ENCODE measurements at places on chromosomes 5 and 9. TPM values are rescaled to one million over a fixed set of nuclear protein-coding genes. Genes with fewer than 3 reads are reported as not detected.
A peak's percentile ranks its signal among the peaks of the same experiment; 100 is the strongest.

GRCh38 chr5:105663671-105664070 is 2007.1 kb downstream of the EFNA5 start:
- DNase-seq, result no peak

- no peak for DNase-seq
Observed at GRCh38 chr9:4937446-4937845, 47.6 kb upstream of the JAK2 start.

GRCh38 chr9:115413304-115413703 is 295.3 kb upstream of the TNC start:
- DNase-seq, result no peak

- no peak for DNase-seq
Observed at GRCh38 chr5:38426490-38426889, 130.0 kb downstream of the LIFR start.

Gene N4BP3
- 16.6 TPM for total RNA-seq

GRCh38 chr9:127838375-127839078 is 15.9 kb downstream of the ENG start:
- DNase-seq, result peak; percentile 97

- no peak for DNase-seq
Observed at GRCh38 chr9:133968966-133969617, 23.0 kb downstream of the VAV2 start.
